ENCODE measurements at places on chromosomes 4 and X. TPM values are rescaled to one million over a fixed set of nuclear protein-coding genes. Genes with fewer than 3 reads are reported as not detected.

DNA sequence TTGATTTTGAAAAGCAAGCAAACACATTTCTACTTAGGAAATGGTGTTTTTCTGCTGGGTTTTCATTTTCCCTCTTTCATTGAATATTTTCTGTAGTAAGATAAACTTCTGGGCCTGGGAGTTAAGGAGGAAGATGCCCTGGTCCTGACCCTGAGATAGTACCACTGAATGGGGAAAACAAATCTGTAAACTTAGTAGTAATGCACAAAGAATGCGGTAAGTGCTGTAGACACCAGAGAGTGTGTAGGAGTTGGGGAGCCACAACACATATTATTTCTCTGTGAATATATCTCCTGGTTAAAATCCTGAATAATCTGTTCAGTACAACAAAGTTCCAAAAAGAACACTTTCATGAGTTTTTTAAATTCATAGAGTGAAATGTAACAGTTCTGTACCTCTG lies 178.3 kb downstream of the MAPK10 start:
- DNase-seq, result no peak

GRCh38 chr4:866761-867390 lies 40.9 kb upstream of the CPLX1 start:
- no peak for DNase-seq

DNA sequence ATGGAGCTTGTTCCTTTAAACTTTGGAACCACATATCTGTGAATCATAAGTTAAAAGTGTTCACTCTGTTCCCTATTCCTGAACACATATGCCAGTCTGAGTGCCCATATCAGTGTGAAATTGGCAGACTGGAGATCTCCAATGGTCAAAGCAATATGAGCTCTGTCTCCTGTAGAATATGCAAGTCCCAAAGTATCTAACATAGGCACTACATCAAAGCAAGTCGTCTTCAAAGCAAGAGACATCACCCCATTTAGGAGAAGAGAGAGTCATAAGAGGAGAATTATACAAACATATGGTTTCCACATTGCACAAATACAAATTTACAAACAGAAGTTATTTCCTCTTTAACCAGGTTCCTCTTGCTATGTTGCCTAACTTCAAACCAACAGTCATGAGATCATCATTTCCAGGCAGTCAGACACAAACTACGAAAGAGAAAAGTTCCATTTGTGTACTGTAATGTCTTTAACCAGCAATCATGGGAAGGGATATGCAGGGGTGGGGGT lies 9.9 kb upstream of the GK start:
- no peak for DNase-seq

DNA sequence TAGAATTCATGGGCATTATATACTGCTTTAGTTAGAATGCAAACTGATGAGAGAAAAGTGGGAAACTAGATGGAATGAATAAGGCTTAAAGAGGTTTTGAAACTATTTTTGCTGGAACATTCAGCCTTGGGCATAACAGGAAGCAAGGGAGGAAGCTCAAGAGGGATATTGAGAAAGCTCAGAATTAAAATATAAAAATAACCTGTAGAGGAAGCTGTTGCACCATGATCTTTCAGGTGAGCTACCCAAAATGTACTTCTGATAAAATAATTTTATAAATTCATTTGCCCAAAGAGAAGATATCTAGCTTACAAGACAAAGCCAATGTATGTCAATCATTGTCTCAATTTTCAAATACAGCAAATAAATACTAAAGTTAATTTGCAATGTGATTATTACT lies 11.3 kb downstream of the GC start:
- no peak for DNase-seq

Gene BEX5
- 2.9 TPM for total RNA-seq

Gene GPRIN3
- total RNA-seq, result 23.8 TPM

Gene ARHGAP6
- total RNA-seq, result 4.4 TPM

Gene PFKFB1
- total RNA-seq, result 0.29 TPM

All from mucosa of descending colon (tissue), 3 donors.